ENCODE measurements at places on chromosomes 7 and 10. TPM values are rescaled to one million over a fixed set of nuclear protein-coding genes. Genes with fewer than 3 reads are reported as not detected.

The SLC29A4 gene
- total RNA-seq, result 0.24 TPM

The NUTM2D gene
- 4.2 TPM for total RNA-seq

The SLC39A12 gene
- total RNA-seq, result not detected

The CRTAC1 gene
- not detected for total RNA-seq

The AHR gene
- 11.2 TPM for total RNA-seq

The MAT1A gene
- not detected for total RNA-seq

The SEMA3E gene
- total RNA-seq, result not detected

The GTF2IRD1 gene
- 2.2 TPM for total RNA-seq

The CXCL12 gene
- not detected for total RNA-seq

The PHF14 gene
- 45.1 TPM for total RNA-seq

The TDRD1 gene
- 0.22 TPM for total RNA-seq

The GPC2 gene
- total RNA-seq, result 6.1 TPM

The H2BK1 gene
- 3.1 TPM for total RNA-seq

The DDIT4 gene
- total RNA-seq, result 103 TPM

The OPN1SW gene
- total RNA-seq, result not detected

The AGAP9 gene
- total RNA-seq, result 6.8 TPM

The ALOX5 gene
- 354 TPM for total RNA-seq

The TMEM270 gene
- not detected for total RNA-seq

The GJC3 gene
- total RNA-seq, result not detected

The LOXL4 gene
- total RNA-seq, result not detected

The FRMPD2 gene
- not detected for total RNA-seq

The MYL10 gene
- total RNA-seq, result not detected

The ANKRD30A gene
- not detected for total RNA-seq

The THSD7A gene
- not detected for total RNA-seq

The TRIM4 gene
- 58.1 TPM for total RNA-seq

The CLCN1 gene
- total RNA-seq, result not detected

The MKX gene
- not detected for total RNA-seq

The PPP3CB gene
- total RNA-seq, result 52.8 TPM

The SPDYE9 gene
- not detected for total RNA-seq

The TMEM178B gene
- total RNA-seq, result 0.96 TPM

The CNTNAP2 gene
- 7.4 TPM for total RNA-seq

The ANKRD2 gene
- not detected for total RNA-seq

The TLX1 gene
- total RNA-seq, result not detected

The VPS37D gene
- total RNA-seq, result 0.71 TPM

The FOXI2 gene
- not detected for total RNA-seq

The LRRC4 gene
- total RNA-seq, result 1.2 TPM

The PIK3AP1 gene
- total RNA-seq, result 137 TPM

The CCL24 gene
- total RNA-seq, result not detected

The FBXO24 gene
- 2.2 TPM for total RNA-seq

The ITGB8 gene
- 0.30 TPM for total RNA-seq

The SCART1 gene
- total RNA-seq, result 7.3 TPM

The CFAP46 gene
- not detected for total RNA-seq

The VSTM2A gene
- not detected for total RNA-seq

The ACTL6B gene
- total RNA-seq, result not detected

The ACTR3C gene
- total RNA-seq, result 20.7 TPM

The EIF5AL1 gene
- 0.76 TPM for total RNA-seq

The SLC25A13 gene
- 30.9 TPM for total RNA-seq

The RBM20 gene
- not detected for total RNA-seq

The AKR1C4 gene
- total RNA-seq, result not detected

The MICALL2 gene
- 0.94 TPM for total RNA-seq

The STAG3 gene
- total RNA-seq, result 22.0 TPM

The DOCK4 gene
- total RNA-seq, result 5.3 TPM

The PIP gene
- total RNA-seq, result not detected

The ZNF786 gene
- 14.7 TPM for total RNA-seq

Data from B cell (primary cell).